ENCODE measurements at places on chromosomes 1 and 21.

GRCh38 chr1:160772331-160772730, 23.6 kb upstream of the LY9 start:
- no peak for DNase-seq

- no peak for DNase-seq
Measured at GRCh38 chr1:157487504-157487903, 64.8 kb downstream of the FCRL5 start.

- no peak for DNase-seq
Measured at GRCh38 chr21:44513389-44514217, 26.4 kb downstream of the KRTAP10-1 start.

DNA sequence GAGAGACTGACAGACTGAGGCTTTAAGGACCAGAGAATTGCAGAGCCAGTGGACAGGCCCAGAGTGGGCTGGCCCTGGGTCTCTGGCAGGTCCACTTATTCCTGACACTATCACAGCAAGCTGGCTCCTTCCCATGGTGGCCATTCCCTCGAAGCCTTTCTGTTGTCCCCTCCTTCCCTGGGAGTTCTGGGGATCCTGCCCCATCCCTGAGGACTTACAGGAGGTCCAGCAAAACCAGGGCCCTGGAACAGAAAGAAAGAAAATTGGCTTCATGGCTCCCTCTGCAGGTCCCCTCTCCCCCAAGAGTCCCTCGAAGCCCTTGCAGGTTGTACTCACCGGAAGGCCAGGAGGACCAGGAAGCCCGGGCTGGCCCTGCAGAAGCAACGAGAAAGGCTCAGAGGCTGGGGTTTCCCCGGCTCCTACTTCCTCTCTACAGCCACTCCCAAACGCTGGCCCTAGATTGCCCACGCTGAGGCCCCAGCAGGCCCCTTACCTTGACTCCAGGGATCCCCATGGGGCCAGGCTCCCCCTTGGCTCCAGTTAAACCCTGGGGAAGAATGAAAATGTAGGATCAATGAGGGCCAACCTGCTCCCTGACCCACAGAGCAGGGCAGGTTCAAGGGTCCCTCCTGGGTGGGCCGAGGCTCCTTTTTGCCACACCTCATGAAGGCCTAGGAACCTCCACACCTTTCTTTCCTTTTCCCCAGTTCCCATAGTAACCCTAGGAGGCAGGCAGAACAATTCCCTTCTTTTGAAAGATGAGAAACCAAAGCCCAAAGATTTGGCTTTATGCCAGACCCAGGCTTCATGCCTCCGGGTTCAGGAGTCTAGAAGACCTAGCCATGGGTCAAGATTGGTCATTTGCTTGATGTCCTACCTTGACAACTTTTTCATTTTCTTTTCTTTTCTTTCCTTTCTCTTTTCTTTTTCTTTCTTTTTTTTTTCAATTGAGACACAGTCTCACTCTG, 4.6 kb downstream of the COL9A2 start:
- no peak for DNase-seq

GRCh38 chr1:1069056-1069710, 4.9 kb downstream of the RNF223 start:
- DNase-seq, result peak; percentile 83

DNA sequence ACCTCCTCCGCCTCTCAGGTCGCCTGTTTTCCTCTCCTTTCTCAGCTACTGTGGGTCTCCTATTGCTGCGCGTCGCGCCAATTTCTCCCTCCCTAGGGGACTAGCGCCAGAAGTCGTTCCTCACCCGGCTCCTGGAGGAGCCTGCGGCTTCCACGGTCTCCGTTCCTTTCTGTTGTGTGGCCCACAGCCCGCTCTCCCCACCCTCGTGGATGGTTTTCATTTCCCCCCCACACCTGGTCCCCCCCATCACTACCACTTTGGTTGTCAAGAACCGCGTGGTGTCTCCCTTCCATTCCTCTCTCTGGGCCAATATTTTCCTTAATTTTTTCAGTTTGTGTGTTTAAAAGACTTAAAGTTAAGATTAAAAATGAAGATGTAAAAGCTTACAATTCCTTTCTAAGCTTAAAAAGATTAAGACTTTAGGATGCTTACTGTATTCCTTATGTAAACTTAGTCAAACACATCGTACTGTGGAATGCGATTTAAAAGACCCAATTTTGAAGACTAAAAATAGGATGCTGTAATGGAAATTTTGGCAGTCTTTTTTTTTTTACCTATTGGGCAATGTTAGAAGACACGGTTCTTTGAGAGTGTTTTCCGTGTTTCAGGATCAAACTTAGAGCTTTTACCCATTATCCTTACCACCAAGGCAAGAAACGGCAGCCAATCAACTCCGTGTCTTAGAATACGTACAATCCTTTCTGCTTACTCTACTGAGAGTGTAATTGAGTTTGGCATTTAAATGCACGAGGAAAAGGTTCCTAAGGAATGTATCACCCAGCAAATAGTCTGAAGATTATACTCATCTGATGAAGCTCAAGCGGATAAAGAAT, 773 bp downstream of the CNST start:
- DNase-seq, result no peak

DNA sequence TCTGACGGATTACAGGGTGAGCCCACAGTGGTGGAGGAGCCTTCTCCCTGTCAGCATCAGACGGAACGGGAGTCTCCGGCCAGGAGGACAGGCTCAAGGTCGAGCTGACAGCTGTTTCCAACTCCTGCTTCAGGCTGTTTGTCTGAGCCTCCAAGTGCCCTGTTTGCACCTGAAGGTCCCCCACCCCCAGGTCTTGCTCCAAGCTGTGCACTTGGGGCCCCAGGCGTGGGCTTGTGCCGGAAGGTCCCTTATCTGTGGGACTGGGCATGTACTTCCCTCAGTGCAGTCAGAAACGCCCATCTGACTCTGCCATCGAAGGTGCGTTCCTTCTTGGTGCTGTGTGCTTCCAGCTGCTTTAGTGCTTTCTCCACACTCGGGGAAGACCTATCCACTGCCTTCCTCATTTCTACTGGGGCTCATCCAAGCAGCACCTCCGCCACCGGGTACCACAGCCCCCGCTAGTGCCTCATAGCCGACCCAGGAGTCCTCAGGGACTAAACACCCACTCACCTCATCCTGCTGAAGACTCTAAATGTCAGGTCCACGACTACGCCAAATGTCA, 29.5 kb upstream of the CR2 start:
- no peak for DNase-seq

DNA sequence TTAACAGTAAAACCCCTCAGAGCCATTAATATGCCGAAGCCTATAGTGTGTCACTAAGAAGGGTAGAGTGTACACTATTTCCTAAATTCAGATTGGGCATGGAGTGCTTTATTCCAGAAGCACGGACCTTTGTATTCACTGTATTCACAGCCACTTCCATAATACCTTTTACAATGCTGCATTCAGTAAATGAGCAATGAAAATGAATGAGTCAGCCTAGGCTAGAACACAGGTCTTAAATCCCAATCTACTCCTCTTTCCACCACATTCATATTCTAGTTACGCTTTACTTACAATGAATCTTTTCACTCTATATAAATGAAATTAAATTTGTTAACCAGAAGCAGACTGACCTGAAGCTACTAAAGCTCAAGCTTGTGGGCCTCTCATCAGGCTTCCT, 13.0 kb upstream of the GORAB start:
- no peak for DNase-seq

- no peak for DNase-seq
Measured at GRCh38 chr21:15775981-15776380, 46.2 kb downstream of the USP25 start.

- no peak for DNase-seq
Measured at GRCh38 chr1:1082239-1082775, 8.2 kb upstream of the RNF223 start.

- DNase-seq, result no peak
Measured at GRCh38 chr1:41241354-41241748, 755 bp downstream of the SCMH1 start.

GRCh38 chr1:36486439-36487335, 4.0 kb upstream of the CSF3R start:
- no peak for DNase-seq

DNA sequence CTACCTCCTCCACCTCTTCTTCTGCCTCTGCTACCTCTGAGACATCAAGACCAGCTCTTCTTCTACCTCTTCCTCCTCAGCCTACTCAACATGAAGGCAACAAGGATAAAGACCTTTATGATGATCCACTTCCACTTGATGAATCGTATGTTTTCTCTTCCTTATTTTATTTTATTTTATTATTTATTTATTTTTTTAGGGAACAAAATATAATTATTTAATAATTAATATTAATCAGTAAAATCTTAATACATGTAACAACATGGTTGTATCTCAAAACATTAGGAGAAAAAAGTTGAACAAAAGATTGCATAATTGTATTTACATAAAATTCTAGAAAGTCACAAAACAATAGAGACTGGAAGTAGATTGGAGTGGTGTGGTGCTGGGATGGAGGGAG, 13.1 kb upstream of the HRNR start:
- DNase-seq, result no peak

- no peak for DNase-seq
Measured at GRCh38 chr1:146049436-146049835, 27.9 kb upstream of the HJV start.

DNA sequence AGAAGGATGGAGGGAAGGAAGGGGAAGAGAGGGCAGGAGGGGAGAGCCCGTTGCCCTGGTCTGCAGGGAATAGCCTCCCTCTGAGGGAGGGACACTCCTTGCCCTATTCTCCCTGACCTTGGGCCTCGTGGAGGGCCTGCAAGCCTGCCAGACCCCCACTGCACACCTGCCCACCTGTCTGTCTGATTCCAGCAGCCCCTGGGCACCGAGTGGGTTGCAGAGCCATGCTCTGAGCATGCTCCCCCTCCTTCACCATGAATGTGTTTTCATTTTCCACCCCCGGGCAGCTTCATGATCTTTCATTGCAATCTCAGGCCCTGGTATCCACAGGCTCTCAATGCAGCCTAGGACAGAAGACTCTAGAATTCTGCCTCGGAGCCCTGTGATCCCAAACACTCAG, 5.1 kb upstream of the NPHP4 start:
- DNase-seq, result no peak

- DNase-seq, result no peak
Measured at GRCh38 chr1:244393604-244394176, 58.0 kb downstream of the ADSS2 start.

DNA sequence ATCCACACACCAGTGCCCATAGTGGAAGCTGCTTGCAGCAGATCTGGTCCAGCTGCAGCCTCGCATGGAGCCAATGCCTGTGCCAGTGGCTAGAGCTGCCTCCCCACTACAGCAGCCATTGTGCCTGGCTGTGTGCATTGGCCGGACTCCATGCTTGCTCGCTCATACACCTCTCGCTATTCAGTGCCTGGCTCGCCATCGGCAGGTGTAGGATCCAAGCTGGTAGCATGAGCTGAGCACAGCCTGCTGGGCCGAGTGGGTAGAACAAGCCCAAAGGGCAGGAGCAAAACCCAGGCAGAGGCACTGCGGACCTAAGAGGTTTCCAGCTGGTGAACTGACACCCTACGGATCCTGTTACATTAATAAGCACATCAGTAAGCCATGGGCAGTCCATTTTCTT, 1184.1 kb downstream of the AMY1C start:
- no peak for DNase-seq

DNA sequence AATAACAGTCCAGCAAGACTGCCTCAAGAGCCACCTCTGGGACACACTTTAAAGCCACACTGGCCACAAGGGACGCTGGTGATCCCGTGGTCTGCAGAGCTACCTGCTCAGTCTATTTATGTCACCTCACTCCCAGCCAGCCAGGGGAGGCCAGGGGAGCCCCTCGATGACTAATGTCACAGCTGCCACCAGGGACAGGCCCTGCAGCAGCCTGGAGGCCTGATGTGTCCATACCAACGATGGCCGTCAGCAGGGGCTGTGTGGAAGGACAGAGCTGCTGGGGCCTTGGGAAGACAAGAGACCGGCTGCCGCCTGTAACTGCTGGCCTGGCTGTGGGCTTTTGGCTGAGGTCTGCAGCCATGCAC, 71.0 kb downstream of the SIK1 start:
- no peak for DNase-seq

GRCh38 chr1:59509341-59509875, 212.5 kb downstream of the FGGY start:
- no peak for DNase-seq

Data from NCI-H187 (cell line).